ENCODE measurements at places on chromosomes 13 and 19. TPM values are rescaled to one million over a fixed set of nuclear protein-coding genes. Genes with fewer than 3 reads are reported as not detected.

DNA sequence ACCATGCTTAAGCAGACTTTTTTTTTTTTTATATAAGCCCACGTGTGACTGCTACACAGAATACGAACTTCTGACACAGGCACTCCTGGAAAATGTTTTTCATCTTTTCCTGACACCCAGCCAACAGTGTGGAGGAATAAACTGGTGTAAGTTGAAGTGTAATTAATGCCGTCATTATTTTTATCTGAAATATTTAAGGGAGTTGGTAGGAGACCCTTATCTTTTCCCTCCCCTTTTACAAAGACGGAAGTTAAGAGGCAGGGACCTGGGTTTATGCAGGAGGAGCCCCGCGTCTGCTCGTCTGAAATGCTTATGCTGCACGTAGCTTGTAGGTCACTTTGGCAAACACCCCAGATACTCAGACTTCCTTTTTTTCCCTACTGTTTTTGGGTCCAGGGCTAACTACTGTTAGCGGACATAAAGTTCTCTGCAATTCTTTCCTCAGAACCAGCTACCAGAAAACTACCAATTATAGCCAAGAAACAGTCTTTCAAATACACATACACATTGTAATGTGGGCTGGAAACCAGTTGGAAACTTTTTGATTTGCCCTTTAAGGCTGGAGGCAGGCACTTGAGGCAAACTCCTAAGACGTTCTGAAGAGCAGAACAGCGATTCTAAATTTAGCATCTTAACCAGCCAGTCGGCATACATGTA lies 50.8 kb downstream of the EFNB2 start:
- no peaks in the 10 kb centered on the region for H3K36me3 ChIP-seq
- H3K27ac ChIP-seq: no peak overlapping the region
- DNase-seq: no peak
- H3K27me3 ChIP-seq: no peaks in the 10 kb centered on the region

GRCh38 chr13:110882972-110883371 lies 31.9 kb downstream of the ANKRD10 start:
- H3K27me3 ChIP-seq: no peaks in the 10 kb centered on the region
- no peaks in the 10 kb centered on the region for H3K4me1 ChIP-seq
- no peak for DNase-seq
- no peak overlapping the region for H3K27ac ChIP-seq

DNA sequence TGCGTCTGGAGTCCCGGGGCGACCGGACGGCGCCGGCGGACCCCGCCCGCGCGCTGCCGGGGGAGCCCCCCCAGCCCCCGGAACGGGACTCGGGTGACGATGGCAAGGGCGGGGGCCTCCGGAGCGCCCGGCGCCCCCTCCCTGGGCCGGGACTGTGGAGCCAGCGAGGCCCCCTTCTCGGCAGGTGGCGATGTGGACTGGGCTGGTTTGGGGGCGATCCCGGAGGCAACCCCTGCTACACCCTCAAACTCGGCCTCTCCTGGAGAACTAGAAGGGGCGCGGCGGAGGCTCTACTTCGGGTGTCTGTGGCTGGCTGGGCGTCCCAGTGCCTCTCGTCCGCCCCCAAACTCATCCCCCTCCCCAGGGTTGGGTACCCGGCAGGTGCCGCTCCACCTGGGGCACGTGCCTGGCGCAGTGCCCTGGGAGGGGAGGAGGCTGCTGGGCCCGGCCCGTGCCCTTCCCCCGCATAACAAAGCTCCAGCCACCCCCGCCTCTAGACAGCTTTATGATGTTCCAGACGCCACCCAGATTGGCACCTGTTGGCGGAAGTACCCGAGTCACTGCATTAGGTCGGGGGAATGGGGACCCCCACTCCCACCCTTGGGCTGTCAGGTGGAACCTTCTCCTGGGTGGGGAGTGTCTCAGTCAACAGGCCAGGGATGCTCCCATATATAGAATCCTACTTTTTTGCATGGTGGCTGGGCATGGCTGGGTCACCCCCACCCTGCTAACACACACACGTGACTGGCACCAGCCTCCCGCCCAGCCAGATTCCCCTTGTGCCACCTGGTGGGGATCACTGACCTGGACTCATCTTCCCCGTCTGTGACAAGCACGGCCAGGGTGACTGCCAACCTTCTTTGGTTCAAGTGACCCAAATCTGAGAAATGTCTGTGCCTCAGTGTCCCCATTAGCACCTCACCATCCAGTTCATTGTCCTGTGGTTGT lies 722 bp downstream of the PKN1 start:
- H3K4me3 ChIP-seq: peak overlapping the region; percentile 79
- H3K27ac ChIP-seq: peak overlapping the region; percentile 67
- DNase-seq: peak; percentile 58
- no peaks in the 10 kb centered on the region for H3K27me3 ChIP-seq
- peaks cover 8% of the 10 kb centered on the region for H3K4me1 ChIP-seq

DNA sequence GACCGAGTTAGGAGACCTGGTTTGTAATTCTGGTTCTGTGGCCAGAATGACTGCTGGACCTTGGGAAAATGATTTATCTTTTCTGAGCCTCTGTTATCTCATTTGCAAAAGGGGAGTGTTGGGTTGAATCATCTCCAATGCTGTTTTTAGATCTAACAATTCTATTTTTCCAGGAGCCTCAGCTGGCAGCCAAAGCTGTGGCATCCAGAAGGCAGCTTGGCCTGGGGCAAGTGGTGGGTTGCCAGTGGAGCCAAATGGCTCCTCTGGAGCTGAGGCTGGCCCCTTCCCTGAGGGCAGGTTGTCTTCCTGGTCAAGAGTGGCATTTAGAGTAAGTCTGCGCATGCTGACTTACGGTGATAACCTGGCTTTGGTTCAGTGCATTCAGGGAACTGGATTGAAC lies 21.3 kb downstream of the B3GLCT start:
- DNase-seq: no peak
- no peaks in the 10 kb centered on the region for H3K27me3 ChIP-seq
- no peak overlapping the region for H3K27ac ChIP-seq
- H3K4me3 ChIP-seq: no peak overlapping the region

GRCh38 chr13:24161010-24161775 lies 673 bp downstream of the SPATA13 start:
- peaks cover 31% of the 10 kb centered on the region for H3K4me1 ChIP-seq
- no peaks in the 10 kb centered on the region for H3K27me3 ChIP-seq
- no peaks in the 10 kb centered on the region for H3K36me3 ChIP-seq
- peak; percentile 69 for DNase-seq

DNA sequence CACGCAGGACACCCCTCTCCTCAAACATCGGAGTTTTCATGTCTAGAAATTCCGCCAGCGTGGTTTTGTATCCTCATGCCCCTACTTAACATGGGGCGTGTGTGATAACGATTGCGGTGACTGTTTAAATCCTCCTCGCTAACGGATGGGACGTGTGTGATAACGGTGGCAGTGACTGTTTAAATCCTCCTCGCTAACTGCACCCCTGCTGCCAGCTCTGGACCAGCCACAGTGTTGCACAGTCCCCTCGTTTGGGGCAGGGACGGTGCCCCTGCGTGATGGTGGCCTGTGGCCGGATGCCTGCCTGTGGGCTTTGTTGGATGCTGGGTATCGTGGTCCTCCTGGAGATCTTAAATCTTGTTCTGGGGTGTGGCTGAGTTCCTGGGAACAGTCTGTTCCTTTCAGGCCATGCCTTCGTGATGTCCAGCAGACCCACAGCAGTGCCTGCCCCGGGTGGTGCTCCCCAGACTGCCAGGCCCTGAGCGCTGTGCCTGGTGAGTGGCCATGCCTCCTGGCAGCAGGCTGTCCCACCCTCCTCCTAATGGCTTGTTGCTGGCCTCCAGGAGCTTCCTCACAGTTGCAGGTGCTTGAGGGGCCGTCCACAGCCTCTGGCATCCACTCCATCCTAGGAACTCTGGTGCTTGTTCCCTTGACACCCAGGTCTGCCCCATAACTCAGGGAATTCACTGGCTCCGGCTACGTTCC lies 122.5 kb upstream of the MCF2L start:
- H3K4me3 ChIP-seq: no peak overlapping the region
- peaks cover 14% of the 10 kb centered on the region for H3K4me1 ChIP-seq
- no peak overlapping the region for H3K27ac ChIP-seq
- no peak for DNase-seq
- no peaks in the 10 kb centered on the region for H3K27me3 ChIP-seq
- peaks cover 8% of the 10 kb centered on the region for H3K36me3 ChIP-seq

- H3K4me3 ChIP-seq: no peak overlapping the region
- no peak overlapping the region for H3K27ac ChIP-seq
- DNase-seq: no peak
- H3K4me1 ChIP-seq: no peaks in the 10 kb centered on the region
- no peaks in the 10 kb centered on the region for H3K36me3 ChIP-seq
These were observed 363.1 kb upstream of the DACH1 start for GRCh38 chr13:72230131-72230530.

DNA sequence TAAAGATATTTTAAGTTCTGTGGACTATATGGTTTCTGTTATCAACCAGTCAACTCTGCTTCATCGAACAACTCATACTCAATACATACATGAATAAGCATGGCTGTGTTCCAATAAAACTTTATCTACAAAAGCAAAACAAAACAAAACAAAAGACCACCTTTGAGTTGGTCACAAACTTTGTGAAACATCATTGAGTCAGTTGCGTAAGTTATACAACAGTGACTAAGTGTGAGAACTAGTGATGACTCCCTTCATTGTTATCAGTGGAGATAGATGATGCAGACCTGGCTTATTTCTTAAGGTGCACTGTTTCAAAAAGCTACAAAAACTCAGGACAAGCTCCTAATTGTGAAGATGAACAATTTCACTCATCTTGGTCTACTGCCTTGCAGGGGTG lies 14.5 kb upstream of the KLK4 start:
- H3K27ac ChIP-seq: no peak overlapping the region
- H3K4me1 ChIP-seq: peaks cover 13% of the 10 kb centered on the region
- no peaks in the 10 kb centered on the region for H3K27me3 ChIP-seq
- DNase-seq: no peak

- H3K27ac ChIP-seq: no peak overlapping the region
- peaks cover 20% of the 10 kb centered on the region for H3K4me1 ChIP-seq
- H3K27me3 ChIP-seq: no peaks in the 10 kb centered on the region
- H3K36me3 ChIP-seq: no peaks in the 10 kb centered on the region
- no peak for DNase-seq
These were observed 14.4 kb downstream of the STAP2 start for GRCh38 chr19:4324228-4324627.

GRCh38 chr13:83879431-83880171 lies 2.7 kb downstream of the SLITRK1 start:
- no peak for DNase-seq
- H3K27ac ChIP-seq: no peak overlapping the region
- no peaks in the 10 kb centered on the region for H3K36me3 ChIP-seq
- H3K4me1 ChIP-seq: no peaks in the 10 kb centered on the region
- no peak overlapping the region for H3K4me3 ChIP-seq

DNA sequence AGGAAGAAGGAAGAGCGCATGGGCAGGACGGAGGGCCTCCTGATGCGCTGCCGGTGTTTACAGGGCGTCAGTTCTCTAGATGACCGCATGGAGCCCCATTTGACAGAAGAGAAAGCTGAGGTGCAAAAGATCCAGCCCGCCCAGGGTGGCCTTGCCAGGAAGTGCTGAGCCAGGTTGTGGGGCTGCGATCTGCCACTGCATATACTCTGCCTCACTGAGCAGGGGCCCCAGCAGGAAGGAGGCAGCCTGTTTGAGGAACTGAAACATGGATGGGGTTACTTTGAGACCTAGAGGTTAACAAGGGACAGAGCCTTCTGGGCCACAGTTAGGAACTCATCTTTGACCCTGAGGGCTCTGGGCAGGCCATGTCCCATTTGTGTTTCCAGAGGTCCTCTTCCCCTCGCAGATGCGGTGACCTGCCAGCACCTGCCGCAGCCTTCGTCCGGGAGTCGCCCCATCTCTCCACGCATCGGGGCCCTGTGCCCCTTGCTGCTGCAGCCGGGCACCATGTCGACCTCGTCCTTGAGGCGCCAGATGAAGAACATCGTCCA lies 3.2 kb downstream of the EPN1 start:
- H3K27ac ChIP-seq: no peak overlapping the region
- no peak for DNase-seq
- H3K4me1 ChIP-seq: peaks cover 40% of the 10 kb centered on the region

DNA sequence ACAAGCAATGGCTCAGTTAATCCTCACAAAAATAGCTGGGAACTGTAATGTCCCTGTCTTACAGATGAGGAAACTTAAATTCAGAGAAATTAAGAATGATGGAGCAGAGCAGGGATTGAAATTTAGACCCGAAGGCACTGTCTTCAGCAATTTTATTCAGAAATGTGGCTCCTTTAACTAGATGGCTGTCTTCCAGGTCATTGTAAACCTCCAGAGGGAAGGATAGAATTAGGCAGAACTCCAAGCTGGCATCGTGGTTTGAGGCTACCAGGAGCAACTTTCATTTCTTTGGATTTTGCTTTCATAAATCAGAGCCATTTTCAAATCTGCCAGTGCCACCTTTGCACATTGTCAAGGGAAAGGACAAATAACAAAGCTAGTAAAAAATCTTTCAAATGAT lies 339.0 kb downstream of the DCT start:
- no peak for DNase-seq
- H3K27ac ChIP-seq: no peak overlapping the region
- H3K36me3 ChIP-seq: no peaks in the 10 kb centered on the region
- H3K4me3 ChIP-seq: no peak overlapping the region
- H3K4me1 ChIP-seq: no peaks in the 10 kb centered on the region

DNA sequence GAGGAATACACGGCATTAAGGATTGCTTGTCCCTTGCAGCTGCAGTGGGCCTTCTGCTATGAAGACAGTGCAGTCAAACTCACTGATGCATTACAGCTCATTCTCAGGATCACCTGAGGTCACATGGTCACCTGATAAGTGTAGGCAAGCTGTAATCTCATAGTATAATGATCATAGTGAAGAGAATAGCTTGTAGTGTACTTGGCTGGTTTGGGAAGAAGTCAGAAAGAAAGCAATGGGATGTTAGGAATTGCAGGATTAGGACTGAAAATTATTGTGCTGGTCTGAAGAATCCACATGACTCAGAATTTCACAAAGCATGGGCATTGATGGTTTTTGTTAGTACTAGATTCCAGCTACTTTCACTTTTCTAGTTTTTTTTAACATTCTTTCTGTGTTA lies 76.7 kb downstream of the MBNL2 start:
- peaks cover 14% of the 10 kb centered on the region for H3K4me1 ChIP-seq
- H3K4me3 ChIP-seq: no peak overlapping the region
- H3K27ac ChIP-seq: no peak overlapping the region
- H3K27me3 ChIP-seq: no peaks in the 10 kb centered on the region
- H3K36me3 ChIP-seq: no peaks in the 10 kb centered on the region

DNA sequence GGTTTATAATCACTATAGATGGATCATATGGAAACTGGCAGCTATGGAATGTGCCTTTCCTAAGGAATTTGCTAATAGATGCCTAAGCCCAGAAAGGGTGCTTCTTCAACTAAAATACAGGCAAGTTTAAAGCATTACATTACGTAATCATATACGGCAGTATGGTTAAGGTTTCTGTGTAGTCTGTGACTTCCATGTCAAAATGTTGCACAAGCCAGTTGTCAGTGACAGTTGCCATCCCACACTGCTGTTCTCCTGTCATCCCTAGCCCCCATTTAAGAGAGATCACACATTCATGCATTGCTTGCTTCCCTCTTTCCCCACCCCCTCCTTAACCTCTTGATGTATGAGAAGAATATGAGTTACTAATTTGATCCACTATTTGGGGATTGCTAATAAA lies 47.3 kb downstream of the BRCA2 start:
- H3K36me3 ChIP-seq: no peaks in the 10 kb centered on the region
- H3K27ac ChIP-seq: no peak overlapping the region
- no peaks in the 10 kb centered on the region for H3K4me1 ChIP-seq
- no peaks in the 10 kb centered on the region for H3K27me3 ChIP-seq
- DNase-seq: no peak

- no peak overlapping the region for H3K4me3 ChIP-seq
- peaks cover 4% of the 10 kb centered on the region for H3K36me3 ChIP-seq
- peaks cover 10% of the 10 kb centered on the region for H3K4me1 ChIP-seq
- H3K27ac ChIP-seq: no peak overlapping the region
- no peak for DNase-seq
These were observed 7.6 kb upstream of the HIPK4 start for GRCh38 chr19:40397568-40397906.

The MAP4K1 gene
- 0.83 TPM for total RNA-seq

The GAS6 gene
- total RNA-seq: 197 TPM

The FARP1 gene
- 135 TPM for total RNA-seq

The LSR gene
- total RNA-seq: 36.5 TPM

The MYO16 gene
- total RNA-seq: 0.13 TPM

The ETV2 gene
- not detected for total RNA-seq
